ENCODE measurements at places on chromosomes 7 and 10.
A peak's percentile ranks its signal among the peaks of the same experiment; 100 is the strongest.

- DNase-seq, result peak; percentile 69
Observed at GRCh38 chr7:5596046-5596895, 172.6 kb upstream of the TNRC18 start.

DNA sequence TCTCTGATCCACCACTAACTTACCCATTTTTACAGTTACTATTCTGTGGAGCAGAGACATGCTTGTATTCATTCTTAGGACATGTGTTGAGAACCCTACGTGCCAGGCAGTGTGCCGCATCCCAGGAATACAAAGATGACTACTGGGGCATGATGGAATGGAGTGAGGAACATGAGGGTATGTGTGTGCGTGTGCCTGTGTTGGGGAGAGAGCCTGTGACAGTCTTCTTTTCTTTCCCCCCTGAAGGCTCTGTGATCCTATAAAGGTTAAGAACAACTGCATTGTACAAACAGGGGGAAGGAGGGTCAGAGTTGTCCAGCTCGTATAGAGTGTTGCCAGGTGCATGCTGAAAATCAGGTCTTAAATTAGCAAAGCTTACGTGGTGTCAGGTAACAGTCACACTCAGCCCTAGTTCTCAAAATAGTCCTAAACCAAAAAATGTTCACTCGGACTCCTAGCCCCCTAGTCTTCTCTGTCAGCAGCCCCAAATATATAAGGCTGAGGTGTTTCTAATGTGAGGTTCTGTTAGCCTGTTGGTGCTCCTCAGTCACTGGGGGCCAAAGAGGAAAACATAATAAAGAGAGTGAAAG is 161.9 kb downstream of the CELF2 start:
- no peak for DNase-seq

DNA sequence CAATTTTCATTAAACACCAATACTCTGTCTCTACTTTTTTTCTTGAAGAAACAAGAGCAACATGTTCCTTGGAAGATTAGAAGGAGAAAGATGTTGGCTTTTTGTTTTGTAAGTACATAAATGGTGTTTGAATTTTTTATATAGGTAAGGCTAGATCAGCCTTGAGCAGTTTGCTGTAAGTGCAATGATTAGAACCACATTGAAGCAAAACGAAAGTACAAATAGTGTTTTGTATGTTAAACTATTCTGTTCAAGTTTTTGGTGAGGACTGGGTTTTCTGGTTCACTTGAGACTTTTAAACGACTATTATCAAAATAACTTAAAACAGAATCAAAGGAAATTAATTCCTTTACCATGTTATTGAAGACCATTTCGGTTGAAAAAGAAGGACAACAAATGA is 162.9 kb upstream of the NRP1 start:
- DNase-seq, result no peak

DNA sequence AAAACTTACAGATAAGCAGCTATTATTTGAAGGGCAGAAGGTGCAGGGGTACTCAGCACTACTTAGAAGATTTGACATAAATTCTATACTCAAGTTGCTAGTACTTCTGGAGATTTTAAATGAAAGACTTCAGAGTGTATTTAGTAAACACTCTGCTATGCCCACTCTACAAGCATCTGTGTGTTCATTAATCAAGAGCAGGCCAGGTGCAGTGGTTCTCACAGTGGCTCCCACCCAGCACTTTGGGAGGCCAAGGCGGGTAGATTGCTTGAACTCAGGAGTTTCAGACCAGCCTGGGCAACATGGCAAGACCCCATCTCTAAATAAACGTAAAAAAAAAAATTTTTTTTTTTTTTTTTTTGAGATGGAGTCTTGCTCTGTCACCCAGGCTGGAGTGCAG is 38.9 kb upstream of the TOMM7 start:
- DNase-seq, result no peak

DNA sequence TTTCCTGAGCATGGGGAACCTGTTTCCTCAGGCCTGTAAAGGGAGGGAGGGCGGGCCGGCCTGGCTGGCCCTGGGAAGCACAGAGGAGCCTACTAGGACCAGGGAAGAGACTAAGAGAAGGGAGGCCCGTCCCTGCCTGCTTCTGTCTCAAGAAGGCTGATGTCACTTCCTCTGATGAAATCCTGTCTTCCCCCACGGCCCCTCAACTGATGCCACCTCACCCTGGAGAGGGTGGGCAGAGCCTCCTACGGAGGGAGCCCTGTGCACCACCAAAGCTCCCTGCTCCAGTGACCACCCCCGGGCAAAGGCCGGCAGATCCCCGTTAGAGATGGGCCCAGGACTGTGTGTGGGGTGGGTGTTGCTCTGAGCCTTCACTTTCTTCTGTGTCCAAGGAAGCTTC is 1.0 kb upstream of the PILRA start:
- DNase-seq, result no peak

DNA sequence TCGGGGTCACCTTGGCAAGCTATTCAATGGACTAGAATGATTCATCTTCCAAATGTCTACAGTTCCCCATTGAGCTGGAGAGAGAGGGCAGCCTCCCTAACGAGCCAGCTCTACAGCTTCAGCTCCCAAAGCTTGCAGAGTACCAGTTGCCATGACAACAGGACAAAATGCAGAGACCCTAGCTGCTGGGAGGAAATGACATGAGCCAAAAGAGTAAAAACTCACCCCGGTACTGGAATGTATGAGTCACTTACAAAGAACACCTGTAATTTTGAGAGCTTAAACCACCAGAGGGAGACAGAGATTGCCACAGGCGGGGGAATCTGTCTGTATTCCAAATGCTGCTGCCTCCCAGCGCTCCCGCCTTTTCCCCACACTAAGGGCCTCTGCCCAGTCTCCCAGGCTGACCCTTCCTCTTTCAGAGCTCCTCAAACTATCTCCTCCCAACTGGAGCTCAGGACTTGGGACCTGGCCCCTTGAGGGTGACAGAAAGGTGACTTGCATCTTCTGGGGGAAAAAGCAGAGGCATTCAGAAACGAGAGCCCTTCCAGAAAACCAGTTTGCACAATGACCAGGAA is 95.5 kb downstream of the CUL2 start:
- DNase-seq, result peak; percentile 32
